Activated CD8-positive, alpha-beta memory T cell treated with anti-CD3 and anti-CD28 coated beads, Interleukin-2, amount 50 U/mL, for 4 hours (primary cell): ENCODE measurements at places on chromosomes 2 and 18.

DNA sequence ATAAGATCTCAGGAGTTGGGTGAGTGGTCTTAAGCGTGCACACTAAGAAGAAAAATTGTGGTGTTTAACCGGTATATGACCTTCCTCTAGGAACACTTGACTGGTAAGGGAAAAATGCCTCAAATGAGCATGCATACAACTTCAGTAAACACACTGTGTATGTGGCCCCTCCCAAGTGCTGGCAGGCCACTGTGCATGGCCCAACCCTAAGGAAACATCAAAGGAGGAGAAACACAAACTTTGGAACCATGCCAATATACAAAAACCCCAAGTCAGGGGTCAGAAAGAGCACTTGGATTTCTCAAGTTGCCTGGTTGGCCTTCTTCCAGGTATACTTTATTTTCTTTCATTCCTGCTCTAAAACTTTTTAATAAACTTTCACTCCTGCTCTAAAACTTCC lies 308.9 kb upstream of the LRRTM4 start:
- DNase-seq, result no peak

DNA sequence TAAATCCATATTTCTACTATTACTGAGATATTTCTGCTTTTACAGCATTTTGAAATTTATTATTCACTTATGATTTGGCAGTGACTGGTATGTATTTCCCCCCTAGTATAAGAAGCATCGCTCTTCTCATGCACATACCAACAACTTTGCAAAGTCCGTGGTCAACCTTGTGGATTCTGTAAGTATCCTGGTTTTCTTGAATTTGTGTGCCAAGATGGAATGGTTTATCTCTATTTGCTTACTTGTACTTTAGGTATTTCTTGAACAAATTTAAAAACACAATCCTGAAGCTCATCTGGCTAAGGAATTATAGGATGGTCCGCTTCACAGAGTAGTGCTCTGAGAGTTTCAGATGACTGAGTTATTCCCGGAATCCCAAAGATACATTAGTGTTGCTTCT lies 85.0 kb upstream of the FAM237A start:
- no peak for DNase-seq

DNA sequence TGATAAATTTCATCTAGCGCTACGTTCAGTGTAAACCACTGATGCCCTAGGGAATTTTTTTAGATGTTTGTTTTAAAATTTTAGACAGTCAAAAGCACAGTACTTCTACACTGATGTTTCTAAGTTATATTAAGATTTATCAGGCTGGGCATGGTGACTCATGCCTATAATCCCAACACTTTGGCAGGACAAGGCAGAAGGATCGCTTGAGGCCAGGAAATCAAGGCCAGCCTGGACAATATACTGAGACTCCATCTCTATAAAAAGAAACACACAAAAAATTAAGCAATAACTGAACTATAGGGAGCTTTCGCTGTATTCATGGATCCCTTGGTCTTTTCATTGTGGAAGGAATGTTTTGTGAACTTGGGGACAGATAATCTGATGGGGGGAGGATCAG lies 50.6 kb upstream of the MAPRE2 start:
- DNase-seq, result no peak

DNA sequence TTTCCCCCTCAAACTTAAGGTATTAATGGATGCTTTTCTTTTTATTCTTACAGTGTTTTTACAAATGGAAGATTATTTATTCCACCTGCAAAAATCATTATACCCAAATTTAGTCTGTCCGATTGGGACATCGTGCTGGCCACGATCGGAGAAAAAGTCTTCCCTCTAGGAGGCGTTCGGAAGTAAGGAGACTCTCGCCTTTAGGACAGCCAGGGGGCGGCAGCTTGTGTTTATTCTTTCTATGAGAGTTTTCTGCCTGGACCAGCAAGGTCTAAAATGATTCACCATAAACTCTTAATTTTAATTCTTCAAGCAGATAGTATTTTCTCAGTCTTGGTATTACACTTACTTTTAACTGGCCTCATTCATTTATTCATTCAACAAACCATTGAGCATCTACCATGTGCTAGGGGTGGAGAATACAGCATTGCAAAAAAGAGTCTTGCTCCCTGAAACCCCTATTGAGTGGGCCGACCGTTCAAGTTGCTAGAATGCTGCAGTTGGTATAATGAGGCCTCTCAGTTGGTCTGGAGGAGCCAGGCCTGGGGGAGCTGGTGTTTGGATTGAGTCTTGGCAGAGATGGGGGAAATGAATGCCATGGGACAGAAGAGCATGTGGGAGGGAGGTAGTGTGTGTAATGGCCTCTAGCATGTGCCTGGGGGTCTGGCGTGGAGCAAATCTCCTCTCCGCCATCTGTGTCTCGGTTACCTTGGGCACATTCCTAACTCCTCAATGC lies 38.7 kb downstream of the DCDC2C start:
- DNase-seq, result no peak

DNA sequence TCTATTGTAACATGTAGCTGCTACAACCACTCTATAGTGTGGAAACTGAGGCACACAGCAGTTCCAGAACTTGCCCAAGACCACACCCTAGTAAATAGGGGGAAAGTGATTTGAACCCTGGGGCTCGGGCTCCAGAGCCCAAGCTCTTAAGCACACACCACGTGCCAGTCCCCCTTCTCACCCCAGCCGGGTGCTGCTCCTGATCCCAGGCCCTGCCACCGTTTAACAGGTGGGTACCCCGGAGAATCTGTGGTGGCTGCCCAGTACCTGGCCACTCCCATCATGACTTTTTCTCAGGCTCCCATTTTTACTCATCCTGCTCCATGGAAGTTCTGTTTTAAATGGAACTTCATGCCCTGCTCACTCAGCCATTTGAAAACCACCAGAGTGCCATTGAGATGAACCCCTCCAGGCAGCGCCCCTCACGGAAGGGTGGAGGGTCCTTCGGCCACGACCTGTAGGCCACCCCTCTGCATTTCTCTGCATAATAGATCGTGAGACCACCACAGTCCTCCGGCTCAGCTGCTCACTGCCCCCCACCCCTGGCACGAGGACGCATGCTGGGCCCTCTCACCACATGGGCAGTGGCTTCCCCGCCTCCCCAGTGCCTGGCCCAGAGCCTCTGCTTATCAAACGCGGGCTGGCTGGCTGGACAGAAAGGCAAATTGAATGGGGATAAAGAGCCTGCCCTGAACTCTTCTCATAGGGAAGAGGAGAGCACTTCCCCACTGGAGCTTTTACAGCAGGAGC lies 42.1 kb downstream of the TMEM37 start:
- no peak for DNase-seq

DNA sequence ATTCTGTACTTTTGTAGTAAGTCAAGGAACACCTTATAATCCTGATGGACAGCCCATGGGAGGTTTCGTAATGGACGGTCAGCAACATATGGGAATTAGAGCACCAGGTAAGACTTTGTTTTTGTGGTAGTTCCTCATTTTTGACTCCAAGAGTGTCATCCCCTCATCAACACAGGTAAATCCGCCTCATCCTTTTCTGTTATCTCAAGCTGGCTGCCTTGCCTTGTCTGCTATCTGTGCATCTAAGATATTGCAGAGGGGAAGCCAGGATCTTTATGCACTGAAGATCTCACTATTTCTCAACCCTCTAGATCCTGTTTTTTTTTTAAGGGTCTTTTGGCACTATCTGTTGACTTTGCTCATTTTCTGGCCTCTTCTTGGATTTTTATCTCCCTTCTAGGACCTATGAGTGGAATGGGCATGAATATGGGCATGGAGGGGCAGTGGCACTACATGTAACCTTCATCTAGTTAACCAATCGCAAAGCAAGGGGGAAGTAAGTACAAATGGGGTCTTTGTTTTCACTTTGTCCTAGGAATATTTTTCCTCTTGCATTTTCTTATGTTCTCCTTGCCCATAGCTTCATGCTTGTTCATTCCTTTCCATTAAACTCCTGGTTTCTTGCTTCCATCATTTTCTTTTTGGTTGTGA lies 133.8 kb downstream of the MEIS1 start:
- DNase-seq, result no peak

DNA sequence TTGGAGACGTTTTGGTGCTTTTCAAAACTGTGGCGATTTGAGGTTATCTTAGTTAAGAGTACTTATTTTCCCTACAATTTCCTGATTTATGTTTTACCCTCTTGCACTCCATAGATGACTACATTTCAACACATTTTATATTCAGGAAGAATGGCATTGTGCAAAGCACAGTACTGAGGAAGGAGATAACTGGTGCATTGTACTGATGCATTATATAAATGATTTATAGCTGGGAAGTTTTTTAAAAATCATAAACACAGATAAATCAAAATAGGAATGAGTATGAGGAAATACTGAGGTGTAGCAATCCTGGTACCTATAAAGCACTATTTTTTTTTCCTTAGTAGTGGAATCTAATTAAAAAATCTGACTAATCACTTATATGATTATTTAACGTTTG lies 5.6 kb downstream of the REL start:
- no peak for DNase-seq

- peak; percentile 7 for DNase-seq
Observed at GRCh38 chr2:219291394-219291793, 12.2 kb downstream of the DNAJB2 start.

DNA sequence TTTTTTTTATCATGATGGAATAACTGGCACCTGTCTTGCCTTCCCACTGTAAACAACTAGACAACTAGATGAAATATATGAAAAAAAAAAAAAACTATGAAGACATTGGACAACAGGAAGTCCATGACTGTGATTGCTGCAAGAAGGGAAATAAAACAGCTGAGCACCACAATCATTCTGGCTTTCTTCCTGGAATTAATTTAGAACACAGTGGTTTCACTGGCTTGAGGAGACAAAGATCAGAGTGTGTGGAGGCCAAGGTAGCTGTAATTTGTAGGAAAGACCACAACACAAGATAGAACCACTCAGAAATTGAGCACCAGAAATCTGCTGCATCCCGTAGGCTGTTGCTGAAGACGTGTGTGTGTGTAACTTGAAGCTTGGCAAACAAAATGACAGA lies 121.1 kb upstream of the PID1 start:
- DNase-seq, result no peak
